Renal pelvis (tissue), 12 donors: ENCODE measurements at places on chromosomes 12 and 14. TPM values are rescaled to one million over a fixed set of nuclear protein-coding genes. Genes with fewer than 3 reads are reported as not detected.

DNA sequence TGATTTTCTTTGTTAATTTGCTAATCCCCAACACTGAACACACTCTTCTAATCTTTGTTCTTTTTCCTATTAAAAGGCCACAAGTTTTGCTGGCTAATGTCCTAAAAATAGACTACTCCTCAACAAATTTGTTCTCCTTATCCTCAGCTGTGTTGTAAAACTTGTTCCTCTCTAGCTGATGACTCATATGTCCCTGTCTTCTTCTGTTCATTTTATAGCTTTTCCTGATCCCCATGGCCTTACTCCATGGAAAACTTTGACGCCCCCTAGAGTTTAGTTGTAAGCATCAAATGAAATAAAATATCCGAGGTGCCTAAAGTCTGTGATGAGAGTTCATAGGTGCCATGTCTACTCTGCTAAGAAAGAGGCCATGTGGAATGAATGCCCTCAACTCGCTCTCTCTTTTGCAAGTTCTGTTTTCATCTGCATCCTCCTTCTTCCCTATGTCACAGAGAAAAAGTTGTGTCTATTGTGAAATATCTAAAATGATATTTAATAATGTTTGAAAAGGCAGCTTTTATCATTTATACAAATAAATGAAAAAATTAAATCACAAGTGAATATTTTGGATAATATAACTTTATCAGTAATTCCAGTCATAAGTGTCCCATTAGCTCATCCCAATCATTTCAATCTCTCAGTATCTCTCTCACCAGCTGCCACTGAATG lies 237.9 kb downstream of the IPO8 start:
- no peak for DNase-seq

DNA sequence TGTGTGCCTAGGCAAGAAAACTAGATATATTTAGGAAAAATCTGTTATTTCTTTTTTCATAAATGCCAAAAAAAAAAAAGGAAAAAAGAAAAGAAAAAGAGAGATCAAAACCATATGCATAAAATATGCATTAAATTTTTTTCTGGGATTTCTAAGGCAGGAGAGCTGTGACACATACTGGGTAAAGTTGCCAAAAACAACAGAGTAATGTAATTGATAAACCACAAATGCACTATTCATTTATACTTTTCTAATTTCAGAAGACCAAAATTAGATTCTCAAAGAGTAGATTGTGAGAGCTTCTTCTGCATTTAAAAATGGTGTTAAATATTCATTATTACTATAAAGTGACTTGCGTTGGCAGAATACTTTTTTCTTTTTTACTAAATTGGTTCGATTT lies 673.8 kb upstream of the MGAT4C start:
- no peak for DNase-seq

- DNase-seq: no peak
Measured at GRCh38 chr14:36522347-36522971, 2.4 kb upstream of the NKX2-1 start.

DNA sequence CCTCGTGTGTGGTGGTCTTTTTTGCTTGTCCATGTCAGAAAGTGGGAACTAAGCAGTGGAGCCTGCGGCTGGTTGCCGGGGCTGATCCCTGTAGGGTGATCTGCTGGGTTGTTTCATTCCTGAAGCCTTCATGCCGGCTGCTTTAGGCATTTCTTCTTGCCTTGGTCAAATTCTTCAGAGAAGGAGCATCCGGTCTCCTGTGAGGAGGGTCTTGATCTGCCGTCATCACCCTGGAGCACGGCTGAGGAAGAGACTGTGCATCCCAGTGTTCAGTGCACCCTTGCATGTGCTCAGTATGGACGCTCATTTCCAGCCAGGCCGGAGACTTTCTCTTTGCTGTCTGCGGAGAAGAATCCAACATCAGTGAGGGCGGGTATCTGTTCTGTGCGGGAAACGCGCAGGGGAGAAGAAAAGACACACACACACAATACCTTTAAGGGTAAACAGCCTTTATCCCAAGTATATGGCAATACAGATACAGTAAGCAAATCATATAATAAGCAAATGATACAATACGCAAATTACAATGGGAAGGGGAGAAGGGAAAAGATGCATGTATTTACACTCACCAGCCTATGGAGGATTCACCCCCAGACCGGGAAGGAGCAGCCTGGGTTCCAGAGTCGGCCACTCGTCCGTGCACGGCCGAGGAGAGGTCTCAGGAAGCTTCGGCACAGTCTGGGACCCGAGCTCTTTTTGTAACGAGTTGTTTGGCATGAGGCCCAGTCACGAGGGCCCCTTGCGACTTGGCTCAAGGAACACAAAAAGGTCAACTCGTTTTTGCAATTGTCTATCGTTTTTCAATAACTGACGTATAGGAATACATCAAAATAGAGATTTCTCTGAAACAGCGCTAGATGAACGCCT lies 1366.8 kb upstream of the TMEM132C start:
- DNase-seq: no peak

DNA sequence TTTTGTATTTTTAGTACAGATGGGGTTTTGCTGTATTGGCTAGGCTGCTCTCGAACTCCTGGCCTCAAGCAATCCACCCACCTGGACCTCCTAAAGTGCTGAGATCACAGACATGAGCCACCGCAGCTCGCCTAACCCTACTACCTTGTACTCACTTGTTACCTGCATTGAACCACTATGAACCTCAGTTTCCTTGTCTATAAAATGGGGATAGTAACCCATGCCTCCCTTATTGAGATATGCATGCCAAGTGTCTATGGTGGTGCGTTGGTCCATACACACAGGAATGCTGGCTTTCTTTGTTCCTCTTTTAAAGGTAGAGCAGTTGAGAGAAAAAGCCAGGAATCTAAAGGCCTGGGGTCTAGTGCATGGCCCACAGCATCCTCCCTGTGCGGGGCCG lies 40.9 kb downstream of the KDM2B start:
- DNase-seq: no peak

GRCh38 chr12:31267966-31268365 lies 58.0 kb downstream of the SINHCAF start:
- no peak for DNase-seq

- DNase-seq: no peak
Measured at GRCh38 chr12:3071107-3071506, 6.1 kb upstream of the TSPAN9 start.

DNA sequence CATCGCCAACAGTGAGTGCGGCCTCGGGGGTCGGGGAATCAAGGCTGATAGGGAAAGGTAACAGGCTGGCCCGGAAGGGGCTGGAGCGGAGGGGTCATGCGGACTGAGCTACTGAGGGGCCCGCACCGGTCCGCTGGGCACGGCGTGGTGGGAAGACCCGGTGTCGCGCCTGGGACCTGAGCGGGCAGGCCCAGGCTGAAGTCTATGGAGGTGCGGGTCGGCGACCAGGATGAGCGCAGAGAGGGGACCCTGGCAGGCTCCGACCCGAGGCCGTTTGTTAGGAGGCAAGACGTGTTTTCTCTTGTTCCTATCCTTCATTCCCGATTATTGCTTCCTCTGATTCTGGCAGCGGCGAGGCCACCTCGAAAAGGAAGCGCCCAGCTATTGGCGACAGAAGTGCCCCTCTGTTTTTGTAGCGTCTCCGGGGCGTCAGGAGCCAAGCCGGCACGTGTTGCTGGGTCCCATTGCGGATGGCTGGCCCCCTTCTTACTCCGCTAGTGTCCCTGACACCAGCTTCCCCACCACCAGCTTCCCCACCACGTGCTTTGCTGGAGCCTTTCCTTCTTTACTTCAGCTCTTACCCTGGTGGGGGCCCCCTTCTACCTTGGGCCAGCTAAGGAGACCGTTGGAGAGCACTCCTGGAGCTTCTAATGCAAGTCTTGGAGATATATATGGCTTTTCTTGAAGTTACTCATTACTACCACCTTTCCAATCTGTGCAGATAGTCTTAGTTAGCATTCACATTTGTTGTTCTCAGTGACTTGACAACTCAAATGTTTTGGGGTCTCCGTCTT lies 653 bp downstream of the PA2G4 start:
- DNase-seq: no peak

GRCh38 chr12:50951112-50951511 lies 1.2 kb upstream of the HIGD1C start:
- no peak for DNase-seq

DNA sequence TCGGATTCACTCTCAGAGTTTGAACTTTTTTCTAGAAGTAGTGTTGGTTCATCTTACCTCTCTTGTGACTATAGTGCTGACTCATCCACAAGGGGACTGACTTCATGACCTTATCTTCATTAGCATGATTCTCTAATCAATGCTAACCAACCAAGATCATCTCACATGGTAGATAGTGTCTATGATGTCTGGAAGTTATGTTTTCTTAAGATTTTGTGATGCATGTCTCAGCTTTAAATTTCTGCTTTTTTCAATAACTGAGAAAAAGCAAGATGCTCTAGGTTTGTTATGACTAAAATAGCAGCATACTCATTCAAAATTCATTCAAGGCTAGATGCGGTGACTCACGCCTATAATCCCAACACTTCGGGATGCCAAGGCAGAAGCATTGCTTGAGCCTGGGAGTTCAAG lies 12.3 kb upstream of the SLC35E3 start:
- DNase-seq: no peak

GRCh38 chr12:18373181-18373580 lies 111.9 kb downstream of the PIK3C2G start:
- no peak for DNase-seq

GRCh38 chr12:107511292-107511691 lies 174.3 kb upstream of the PWP1 start:
- DNase-seq: no peak

DNA sequence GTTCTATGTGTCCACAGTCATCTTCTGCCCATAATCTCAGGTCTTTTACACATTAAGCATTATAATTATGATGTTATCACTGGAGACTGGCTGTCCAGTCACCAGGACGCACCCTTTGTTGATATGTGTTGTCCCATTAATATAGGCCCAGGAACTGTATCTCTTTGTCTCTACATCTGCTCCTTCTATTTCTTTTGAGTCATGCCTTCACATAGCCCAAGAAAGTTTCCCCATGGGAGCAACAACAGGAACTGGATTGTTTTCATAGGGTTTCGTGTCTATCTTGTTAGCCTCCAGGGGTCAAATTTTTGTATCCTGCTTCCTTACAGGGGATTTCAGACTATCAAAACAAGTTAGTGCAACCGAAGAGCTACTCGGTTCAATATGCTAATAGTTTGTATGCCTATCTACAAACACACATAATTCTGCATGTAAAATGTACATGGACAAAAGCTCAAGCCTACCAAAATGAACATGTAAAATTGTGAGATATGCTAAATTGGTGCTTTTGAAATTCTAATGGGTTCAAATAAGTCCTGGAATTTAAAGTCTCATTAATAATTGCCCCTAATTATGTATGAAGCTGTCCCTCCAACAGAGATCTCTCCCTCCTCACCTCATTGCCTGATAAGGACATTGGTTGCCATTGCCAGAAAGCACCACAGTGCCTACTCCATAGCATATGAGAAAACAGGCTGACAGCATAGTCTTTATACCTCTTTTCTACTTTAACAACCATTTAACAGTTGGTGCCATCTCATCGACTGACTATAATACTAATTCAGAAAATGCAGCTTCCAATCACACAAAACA lies 99.8 kb upstream of the DIO2 start:
- no peak for DNase-seq

DNA sequence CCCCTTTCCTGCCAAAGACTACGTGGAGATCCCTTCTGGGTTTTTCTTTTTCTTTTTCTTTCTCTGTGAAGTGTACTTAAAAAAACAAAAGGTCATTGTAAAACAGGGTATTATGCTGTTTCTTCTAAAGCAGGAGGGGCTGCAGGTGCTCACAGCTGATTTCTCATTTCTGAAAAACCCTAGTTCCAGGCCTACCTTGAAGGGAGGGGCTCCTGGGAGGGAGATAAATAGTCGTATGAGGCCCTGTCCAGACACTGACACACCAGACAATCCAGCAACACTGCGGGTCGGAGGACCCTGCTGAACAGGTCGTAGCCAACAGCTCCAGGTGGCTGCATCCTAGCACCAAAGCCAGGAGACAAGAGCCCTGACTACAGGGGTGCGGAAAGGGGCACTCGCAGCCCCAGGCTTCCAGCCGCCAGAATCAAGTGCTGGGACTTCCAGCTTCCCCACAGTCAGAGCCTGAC lies 41.1 kb downstream of the PSMA6 start:
- no peak for DNase-seq

GRCh38 chr12:62346817-62347216 lies 86.6 kb downstream of the USP15 start:
- no peak for DNase-seq

- DNase-seq: no peak
Measured at GRCh38 chr14:54535646-54536045, 25.9 kb downstream of the CGRRF1 start.

- no peak for DNase-seq
Measured at GRCh38 chr12:45502481-45503128, 226.9 kb upstream of the ARID2 start.

DNA sequence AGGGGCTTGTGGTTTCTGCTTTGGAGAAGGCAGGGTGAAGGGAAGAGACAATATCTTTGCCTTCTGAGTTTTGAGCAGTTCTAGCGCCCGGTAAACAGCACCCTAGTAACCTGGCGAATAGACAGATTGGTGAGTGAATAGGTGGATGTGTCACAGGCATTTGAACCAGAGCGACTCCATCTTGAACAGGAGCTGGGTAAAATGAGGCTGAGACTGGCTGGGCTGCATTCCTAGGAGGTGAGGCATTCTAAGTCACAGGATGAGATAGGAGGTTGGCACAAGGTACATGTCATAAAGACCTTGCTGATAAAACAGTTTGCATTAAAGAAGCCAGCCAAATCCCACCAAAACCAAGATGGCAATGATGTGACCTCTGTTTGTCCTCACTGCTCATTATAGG lies 643.6 kb upstream of the TMEM132C start:
- DNase-seq: no peak

- no peak for DNase-seq
Measured at GRCh38 chr12:89183985-89184435, 168.3 kb downstream of the DUSP6 start.

GRCh38 chr12:42283739-42284138 lies 42.2 kb downstream of the ZCRB1 start:
- DNase-seq: no peak

GRCh38 chr12:45880533-45880932 lies 109.8 kb downstream of the SCAF11 start:
- no peak for DNase-seq

DNA sequence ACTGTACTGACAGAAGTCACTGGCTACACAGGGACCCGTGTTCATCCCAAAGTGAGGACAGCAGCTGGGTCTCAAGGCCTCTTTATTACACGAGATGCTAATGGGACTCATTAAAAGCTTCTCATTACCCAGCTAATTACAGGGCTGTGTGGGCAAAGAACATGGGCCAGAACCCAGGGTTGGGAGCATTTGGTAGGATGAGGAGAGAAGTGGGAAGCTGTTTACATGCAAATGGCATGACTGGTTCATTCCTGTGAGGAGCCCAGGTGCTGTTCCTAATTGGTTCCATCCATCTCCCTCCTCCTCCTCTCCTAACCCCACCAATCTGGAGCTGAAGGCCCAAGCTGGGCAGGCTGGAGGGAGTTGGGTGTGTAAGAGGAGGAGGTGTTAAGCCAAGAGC lies 8.9 kb upstream of the TAC3 start:
- no peak for DNase-seq

NUP107 gene
- 90.5 TPM for polyA plus RNA-seq

CMKLR1 gene
- polyA plus RNA-seq: 4.3 TPM

AMN gene
- polyA plus RNA-seq: 50.0 TPM

CD163 gene
- 12.6 TPM for polyA plus RNA-seq

BCL7A gene
- 45.1 TPM for polyA plus RNA-seq

TDP1 gene
- 25.4 TPM for polyA plus RNA-seq

CBX5 gene
- 146 TPM for polyA plus RNA-seq

CLEC1B gene
- polyA plus RNA-seq: 0.86 TPM
